ENCODE measurements at places on chromosomes 7 and 10. TPM values are rescaled to one million over a fixed set of nuclear protein-coding genes. Genes with fewer than 3 reads are reported as not detected.
A peak's percentile ranks its signal among the peaks of the same experiment; 100 is the strongest.

GRCh38 chr10:22455068-22455857 lies 110.0 kb downstream of the SPAG6 start:
- no peak overlapping the region for H3K27ac ChIP-seq
- peaks cover 6% of the 10 kb centered on the region for H3K27me3 ChIP-seq
- H3K4me1 ChIP-seq: peaks cover 3% of the 10 kb centered on the region
- H3K4me3 ChIP-seq: no peak overlapping the region
- DNase-seq: no peak

The MBLAC1 gene
- 3.3 TPM for total RNA-seq

GRCh38 chr10:3949711-3950110 lies 164.7 kb upstream of the KLF6 start:
- peaks cover 49% of the 10 kb centered on the region for H3K4me1 ChIP-seq
- peak overlapping the region; percentile 25 for H3K27ac ChIP-seq
- DNase-seq: no peak
- H3K4me3 ChIP-seq: no peak overlapping the region
- H3K27me3 ChIP-seq: no peaks in the 10 kb centered on the region

GRCh38 chr10:129642427-129642826 lies 175.4 kb downstream of the MGMT start:
- no peak overlapping the region for H3K27ac ChIP-seq
- H3K27me3 ChIP-seq: no peaks in the 10 kb centered on the region
- no peaks in the 10 kb centered on the region for H3K4me1 ChIP-seq
- DNase-seq: no peak
- H3K4me3 ChIP-seq: no peak overlapping the region

DNA sequence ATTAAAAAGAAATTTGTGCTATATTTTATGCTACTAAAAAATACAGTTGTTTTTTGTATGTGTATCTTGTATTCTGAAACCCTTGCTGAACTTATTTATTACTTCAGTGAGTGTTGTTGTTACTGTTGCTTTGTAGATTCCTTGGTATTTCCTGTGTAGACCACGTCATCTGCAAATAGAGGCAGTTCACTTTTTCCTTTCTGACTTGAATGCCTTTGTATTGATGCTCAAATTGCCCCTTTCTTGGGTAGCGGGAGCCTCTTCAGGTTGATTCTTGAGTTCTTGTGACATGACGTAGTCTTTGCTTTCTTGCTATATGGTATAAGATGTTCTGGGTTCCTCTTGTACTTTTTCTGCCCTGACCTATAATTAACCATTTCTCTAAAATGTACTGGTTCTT lies 504.1 kb downstream of the SDK1 start:
- H3K27ac ChIP-seq: no peak overlapping the region
- no peaks in the 10 kb centered on the region for H3K36me3 ChIP-seq
- peaks cover 3% of the 10 kb centered on the region for H3K27me3 ChIP-seq
- DNase-seq: no peak
- no peak overlapping the region for H3K4me3 ChIP-seq

DNA sequence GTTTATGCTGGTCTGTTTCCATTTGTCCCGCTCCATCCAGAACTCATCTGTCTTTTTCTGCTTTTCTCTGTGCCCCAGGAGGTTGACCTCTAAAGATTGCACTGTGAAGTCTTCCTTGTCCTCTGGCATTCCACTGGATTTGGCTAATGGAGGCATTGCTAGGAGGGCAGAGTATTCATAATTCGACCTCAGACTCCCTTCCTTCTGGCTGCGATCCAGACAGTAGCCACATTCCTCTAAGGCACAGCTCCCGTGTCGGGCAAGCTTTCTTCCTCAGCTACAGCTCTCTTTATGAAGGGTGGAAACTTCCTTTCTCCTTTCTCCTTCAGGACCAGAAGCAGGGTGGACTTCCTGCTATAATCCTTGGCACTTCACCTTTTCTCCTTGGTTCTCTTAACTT lies 175.9 kb downstream of the BAMBI start:
- DNase-seq: no peak
- no peak overlapping the region for H3K27ac ChIP-seq
- no peaks in the 10 kb centered on the region for H3K4me1 ChIP-seq
- no peak overlapping the region for H3K4me3 ChIP-seq
- no peaks in the 10 kb centered on the region for H3K36me3 ChIP-seq

- H3K4me1 ChIP-seq: peaks cover 31% of the 10 kb centered on the region
- no peak overlapping the region for H3K4me3 ChIP-seq
- peaks cover 18% of the 10 kb centered on the region for H3K36me3 ChIP-seq
- H3K27me3 ChIP-seq: no peaks in the 10 kb centered on the region
Observed at GRCh38 chr10:70418229-70418628, 14.3 kb downstream of the EIF4EBP2 start.

DNA sequence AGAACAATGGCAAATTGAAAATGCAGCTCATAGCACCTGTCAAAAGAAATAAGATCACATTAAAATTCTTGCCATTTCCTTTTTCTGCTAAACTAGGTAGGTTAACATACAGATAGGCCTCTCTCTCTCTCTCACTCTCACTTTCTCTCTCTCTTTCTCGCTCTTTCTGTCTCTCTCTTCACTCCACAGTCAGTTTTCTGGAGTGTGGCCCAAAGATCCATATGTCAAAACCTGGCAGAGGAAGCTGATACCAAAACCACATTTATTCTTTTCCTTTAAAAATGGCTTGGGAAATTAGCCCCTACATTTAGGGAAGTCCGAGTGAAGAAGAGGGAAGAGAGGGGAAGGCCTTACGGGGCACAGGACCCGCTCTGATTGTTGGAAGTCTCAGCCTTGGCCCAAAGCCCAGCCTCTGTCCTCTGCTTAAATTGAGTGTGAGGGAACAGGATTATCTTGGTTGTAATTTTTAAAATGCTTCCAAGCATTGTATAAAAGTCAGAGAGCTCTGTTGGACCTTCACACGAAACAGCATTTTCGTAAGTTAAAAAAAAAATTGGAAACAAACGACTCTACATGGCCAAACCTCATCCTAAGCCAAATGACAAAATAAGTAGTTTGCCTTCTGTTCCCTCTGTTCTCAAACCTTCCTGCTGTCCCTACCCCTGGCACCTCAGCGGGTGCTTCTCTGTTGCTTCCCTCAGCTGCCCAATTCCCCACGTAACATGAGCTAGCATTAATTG lies 83.2 kb downstream of the FRMD4A start:
- no peak overlapping the region for H3K4me3 ChIP-seq
- H3K27ac ChIP-seq: no peak overlapping the region
- H3K27me3 ChIP-seq: peaks cover 3% of the 10 kb centered on the region
- no peaks in the 10 kb centered on the region for H3K36me3 ChIP-seq
- no peak for DNase-seq

DNA sequence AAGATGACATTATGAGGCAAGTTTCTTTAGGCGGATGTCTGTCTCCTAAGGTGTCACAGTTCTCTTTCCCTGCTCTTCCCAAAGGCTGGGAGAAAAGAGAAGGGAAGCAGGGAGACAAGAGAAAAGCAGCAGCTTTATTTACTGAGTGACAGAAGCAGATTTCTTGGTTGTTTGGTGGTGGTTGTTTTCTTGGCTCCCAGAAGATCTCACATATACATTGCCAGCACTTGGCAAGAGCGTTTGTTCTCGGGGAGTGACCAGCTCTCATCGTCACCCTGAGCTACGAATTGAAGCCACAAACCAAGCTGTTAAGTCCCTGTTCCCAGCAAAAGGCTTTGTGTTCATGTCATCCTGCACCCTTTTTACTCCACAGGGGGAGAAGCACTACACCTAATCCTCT lies 11.4 kb downstream of the CDHR3 start:
- DNase-seq: no peak
- H3K4me1 ChIP-seq: no peaks in the 10 kb centered on the region
- no peaks in the 10 kb centered on the region for H3K36me3 ChIP-seq
- no peaks in the 10 kb centered on the region for H3K27me3 ChIP-seq

The INPP5A gene
- 6.1 TPM for total RNA-seq

- H3K27ac ChIP-seq: no peak overlapping the region
- no peak for DNase-seq
- no peaks in the 10 kb centered on the region for H3K4me1 ChIP-seq
- H3K36me3 ChIP-seq: no peaks in the 10 kb centered on the region
- H3K27me3 ChIP-seq: no peaks in the 10 kb centered on the region
Observed at GRCh38 chr7:82625377-82625776, 181.8 kb upstream of the CACNA2D1 start.

DNA sequence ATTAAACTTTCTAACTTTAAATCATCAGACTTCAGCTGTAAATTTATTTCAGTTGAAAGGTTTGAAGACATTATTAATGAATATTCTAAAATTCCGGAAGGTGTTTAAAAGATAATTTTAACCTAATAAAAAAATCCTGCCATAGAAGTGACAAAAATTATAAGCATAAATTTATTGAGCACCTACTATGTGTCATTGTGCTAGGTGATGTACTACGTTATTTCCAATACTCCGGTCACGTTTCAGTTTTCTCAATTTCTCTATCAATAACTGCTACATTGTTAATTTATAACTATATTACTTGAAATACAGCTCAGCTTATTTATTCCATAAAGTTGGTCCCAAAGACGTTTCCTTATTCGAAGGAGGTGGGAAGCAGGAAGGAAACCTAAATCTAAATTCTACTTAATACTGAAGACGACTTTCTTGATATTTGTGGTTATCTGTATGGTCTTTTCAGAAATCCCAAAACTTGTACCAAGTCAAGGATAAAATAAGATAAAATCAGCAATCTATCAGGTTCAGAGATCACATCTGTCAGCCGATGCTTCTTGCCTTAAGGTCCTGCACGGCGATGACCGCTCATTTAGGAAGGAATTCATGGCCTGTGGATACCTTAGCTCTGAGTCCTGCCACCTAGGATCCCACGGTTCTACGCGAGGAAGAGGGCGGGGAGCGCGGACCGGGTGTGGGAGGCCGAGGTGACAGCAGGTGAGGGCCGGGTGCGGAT lies 1.2 kb upstream of the ZEB1 start:
- H3K27ac ChIP-seq: peak overlapping the region; percentile 98
- H3K4me1 ChIP-seq: peaks cover 28% of the 10 kb centered on the region
- peak overlapping the region; percentile 99 for H3K4me3 ChIP-seq
- H3K27me3 ChIP-seq: no peaks in the 10 kb centered on the region

The GPR85 gene
- not detected for total RNA-seq

GRCh38 chr7:148712678-148713329 lies 14.1 kb downstream of the CUL1 start:
- H3K27ac ChIP-seq: no peak overlapping the region
- no peaks in the 10 kb centered on the region for H3K27me3 ChIP-seq
- no peak overlapping the region for H3K4me3 ChIP-seq
- H3K36me3 ChIP-seq: peaks cover 39% of the 10 kb centered on the region
- H3K4me1 ChIP-seq: peaks cover 72% of the 10 kb centered on the region

- no peaks in the 10 kb centered on the region for H3K36me3 ChIP-seq
- H3K27ac ChIP-seq: peak overlapping the region; percentile 23
- no peaks in the 10 kb centered on the region for H3K27me3 ChIP-seq
- H3K4me1 ChIP-seq: no peaks in the 10 kb centered on the region
- no peak overlapping the region for H3K4me3 ChIP-seq
- DNase-seq: no peak
Observed at GRCh38 chr7:66542528-66543269, 86.0 kb upstream of the KCTD7 start.

The FAM13C gene
- not detected for total RNA-seq

- H3K27ac ChIP-seq: no peak overlapping the region
- H3K4me3 ChIP-seq: no peak overlapping the region
- peaks cover 52% of the 10 kb centered on the region for H3K36me3 ChIP-seq
- H3K27me3 ChIP-seq: no peaks in the 10 kb centered on the region
- peaks cover 7% of the 10 kb centered on the region for H3K4me1 ChIP-seq
Observed at GRCh38 chr7:16697507-16698199, 51.7 kb downstream of the BZW2 start.

The GCK gene
- 3.7 TPM for total RNA-seq

GRCh38 chr7:112556633-112557032 lies 75.8 kb downstream of the LSMEM1 start:
- peak; percentile 6 for DNase-seq
- H3K27ac ChIP-seq: no peak overlapping the region
- H3K36me3 ChIP-seq: no peaks in the 10 kb centered on the region
- H3K4me3 ChIP-seq: no peak overlapping the region

The VPS41 gene
- total RNA-seq: 50.2 TPM
